ENCODE measurements at places on chromosomes 16 and 17. TPM values are rescaled to one million over a fixed set of nuclear protein-coding genes. Genes with fewer than 3 reads are reported as not detected.

DNA sequence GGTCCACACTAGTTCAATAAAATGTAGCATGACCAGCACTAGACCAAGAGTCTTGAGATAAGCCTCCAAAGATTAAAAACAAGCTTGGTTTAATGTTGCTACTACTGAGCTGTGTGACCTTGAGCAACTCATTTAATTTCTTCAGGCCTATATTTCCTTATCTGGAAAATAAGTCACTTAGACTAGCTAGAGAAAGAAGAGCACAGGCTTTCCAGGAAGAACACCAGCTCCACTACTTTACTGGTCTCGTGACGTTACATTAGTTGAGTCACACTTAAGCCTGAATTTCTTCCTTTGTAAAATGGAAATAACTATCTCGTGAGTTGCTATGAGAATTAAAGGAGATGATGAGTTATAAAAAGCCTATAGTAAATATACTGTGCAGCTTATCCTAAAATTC, 5.4 kb downstream of the HELZ start:
- H3K27ac ChIP-seq, result no peak overlapping the region
- no peaks in the 10 kb centered on the region for H3K27me3 ChIP-seq
- DNase-seq, result no peak
- H3K4me1 ChIP-seq, result peaks cover 57% of the 10 kb centered on the region
- H3K4me3 ChIP-seq, result no peak overlapping the region

- no peaks in the 10 kb centered on the region for H3K27me3 ChIP-seq
- peak overlapping the region; percentile 95 for H3K27ac ChIP-seq
- H3K36me3 ChIP-seq, result no peaks in the 10 kb centered on the region
- DNase-seq, result no peak
- peak overlapping the region; percentile 95 for H3K4me3 ChIP-seq
Measured at GRCh38 chr16:81445966-81446906, 1.6 kb downstream of the CMIP start.

GRCh38 chr16:56134790-56135189, 56.5 kb upstream of the GNAO1 start:
- no peaks in the 10 kb centered on the region for H3K27me3 ChIP-seq
- H3K4me1 ChIP-seq, result no peaks in the 10 kb centered on the region
- H3K36me3 ChIP-seq, result no peaks in the 10 kb centered on the region
- no peak overlapping the region for H3K27ac ChIP-seq
- no peak for DNase-seq
- H3K4me3 ChIP-seq, result no peak overlapping the region

CHST5 gene
- not detected for total RNA-seq

DNA sequence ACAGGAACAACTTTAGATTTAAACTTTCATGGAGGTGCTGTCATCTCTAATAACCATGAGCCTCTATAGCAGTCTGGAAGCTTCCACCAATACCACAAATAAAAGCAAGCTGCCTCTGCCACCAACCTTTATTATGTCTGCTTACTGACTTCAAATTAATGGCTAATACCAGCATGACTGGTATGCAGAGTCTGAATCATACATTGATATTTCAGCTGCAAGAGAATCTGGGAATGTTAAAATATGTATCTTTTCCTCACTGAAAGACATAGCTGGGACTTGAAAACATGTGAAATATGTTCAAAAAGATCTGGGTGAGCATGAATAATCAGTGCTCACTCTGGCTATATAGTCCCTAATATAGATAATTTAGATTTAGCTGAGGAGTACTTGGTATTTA, 488.6 kb downstream of the CDH8 start:
- no peaks in the 10 kb centered on the region for H3K4me1 ChIP-seq
- no peak for DNase-seq
- H3K27ac ChIP-seq, result no peak overlapping the region

HAGHL gene
- total RNA-seq, result 11.2 TPM

GRCh38 chr17:60823515-60823914, 145.9 kb downstream of the BCAS3 start:
- H3K4me3 ChIP-seq, result no peak overlapping the region
- H3K4me1 ChIP-seq, result no peaks in the 10 kb centered on the region
- no peak for DNase-seq
- no peak overlapping the region for H3K27ac ChIP-seq
- no peaks in the 10 kb centered on the region for H3K27me3 ChIP-seq

DNA sequence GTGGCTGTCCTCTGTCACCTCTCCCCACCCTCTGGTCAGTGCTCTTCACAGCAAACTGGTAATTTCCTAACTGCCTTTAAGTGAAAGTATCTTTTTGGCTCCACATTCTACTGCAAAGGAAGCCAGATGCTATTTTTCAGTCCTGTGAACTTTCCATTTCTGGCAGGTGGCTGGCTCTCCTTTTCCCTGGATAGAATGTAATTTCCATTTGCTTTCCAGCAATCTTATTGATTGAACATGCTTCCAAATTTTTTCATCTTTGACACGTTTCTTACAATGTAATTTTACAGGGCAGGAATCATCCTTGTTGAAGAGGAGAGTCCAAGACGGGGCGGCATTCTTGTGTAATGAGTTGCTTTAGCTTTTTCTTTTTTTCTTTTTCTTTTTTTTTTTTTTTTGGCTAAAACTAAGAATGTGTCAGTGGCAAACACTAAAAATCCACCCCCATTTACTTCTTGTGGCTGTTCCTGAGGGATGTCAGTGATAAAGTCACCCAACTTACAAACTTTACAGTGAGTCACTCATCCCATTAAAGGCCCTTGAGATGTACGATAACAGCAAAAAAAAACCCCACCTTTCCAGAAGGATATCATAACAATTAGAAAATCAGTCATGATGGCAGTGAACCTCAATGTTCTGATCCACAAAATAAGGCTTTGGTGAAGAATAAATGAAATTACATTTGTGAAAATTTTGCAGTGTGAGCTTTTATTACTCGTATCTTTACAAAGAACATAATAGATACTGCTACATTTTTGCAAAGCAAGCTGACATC, 29.4 kb upstream of the PRKCA start:
- H3K4me1 ChIP-seq, result no peaks in the 10 kb centered on the region
- no peak overlapping the region for H3K4me3 ChIP-seq
- H3K27me3 ChIP-seq, result no peaks in the 10 kb centered on the region
- no peak overlapping the region for H3K27ac ChIP-seq

GRCh38 chr17:46739982-46740381, 78.5 kb downstream of the WNT3 start:
- H3K27ac ChIP-seq, result no peak overlapping the region
- DNase-seq, result no peak
- H3K4me3 ChIP-seq, result no peak overlapping the region
- H3K4me1 ChIP-seq, result no peaks in the 10 kb centered on the region
- H3K36me3 ChIP-seq, result no peaks in the 10 kb centered on the region

- no peaks in the 10 kb centered on the region for H3K27me3 ChIP-seq
- DNase-seq, result no peak
- H3K27ac ChIP-seq, result no peak overlapping the region
- H3K4me1 ChIP-seq, result no peaks in the 10 kb centered on the region
- H3K4me3 ChIP-seq, result no peak overlapping the region
- no peaks in the 10 kb centered on the region for H3K36me3 ChIP-seq
Measured at GRCh38 chr16:35737076-35737475, 2277.7 kb downstream of the TP53TG3F start.

KCNJ18 gene
- not detected for total RNA-seq

DNA sequence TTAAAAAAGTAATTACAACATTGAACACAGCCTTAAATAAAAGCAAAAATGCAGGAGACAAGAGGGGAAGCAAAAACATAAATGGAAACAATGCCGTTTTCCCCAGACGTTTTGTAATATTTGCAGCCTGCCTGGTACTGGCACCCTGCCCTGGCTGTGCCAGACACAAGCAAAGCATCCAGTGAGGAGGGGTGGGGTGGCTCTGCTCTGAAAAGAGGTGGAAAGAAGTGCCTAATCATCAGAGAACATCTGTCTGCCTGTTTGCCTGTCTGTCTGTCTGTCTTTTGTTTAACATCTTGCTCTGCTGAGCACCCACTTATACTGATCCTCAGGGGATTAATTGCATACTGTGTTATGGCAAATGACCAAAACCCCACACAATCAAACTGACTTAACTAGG, 62.7 kb downstream of the C16orf82 start:
- H3K4me1 ChIP-seq, result no peaks in the 10 kb centered on the region
- H3K36me3 ChIP-seq, result no peaks in the 10 kb centered on the region
- no peak for DNase-seq

DNA sequence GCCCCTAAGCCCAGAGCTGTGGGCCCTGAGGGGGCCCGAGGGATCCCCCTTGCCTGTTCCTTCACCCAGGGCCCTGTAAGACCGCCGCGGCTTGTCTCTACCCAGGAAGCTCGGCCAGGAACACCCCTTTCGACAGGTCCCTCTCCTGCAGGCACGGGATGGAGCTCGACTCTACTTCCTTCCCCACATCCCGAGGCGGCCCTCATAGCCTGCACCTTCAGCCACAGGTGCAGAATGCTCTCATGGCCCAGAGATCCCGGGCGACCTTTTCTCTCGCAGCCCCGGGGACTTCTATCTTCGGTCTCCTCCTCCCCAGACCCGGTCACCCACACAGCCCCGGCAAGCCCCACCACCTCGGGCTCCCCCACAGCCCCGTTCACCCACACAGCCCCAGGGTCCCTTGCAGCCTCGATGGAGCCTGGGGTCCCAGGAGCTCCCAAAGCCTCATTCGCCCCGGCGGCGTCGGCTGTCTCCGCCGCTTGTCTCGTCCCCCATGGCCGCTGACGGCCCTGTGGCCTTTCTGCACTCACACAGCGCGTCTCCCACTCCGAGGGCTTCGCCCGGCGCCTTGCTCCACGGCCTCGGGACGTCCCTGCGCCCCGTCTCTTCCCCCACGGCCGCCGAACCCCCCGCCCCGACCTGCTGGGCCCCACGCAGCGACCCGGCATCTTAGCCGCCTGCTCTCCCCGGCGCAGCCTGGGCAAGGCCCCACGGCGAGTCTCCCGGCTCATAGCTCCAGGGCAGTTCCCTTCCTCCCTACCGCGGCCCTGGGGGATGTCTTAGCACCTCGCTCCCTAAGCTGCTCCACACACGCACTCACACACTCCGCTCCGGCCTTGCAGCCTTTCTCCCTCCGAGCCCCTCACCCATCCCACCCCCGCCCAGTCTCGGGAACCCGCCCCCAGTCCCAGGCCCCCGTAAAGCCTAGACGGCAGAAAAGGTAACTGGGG, 650 bp downstream of the KIAA0753 start:
- H3K4me3 ChIP-seq, result peak overlapping the region; percentile 94
- no peaks in the 10 kb centered on the region for H3K27me3 ChIP-seq
- peak overlapping the region; percentile 93 for H3K27ac ChIP-seq
- peaks cover 23% of the 10 kb centered on the region for H3K36me3 ChIP-seq

DNA sequence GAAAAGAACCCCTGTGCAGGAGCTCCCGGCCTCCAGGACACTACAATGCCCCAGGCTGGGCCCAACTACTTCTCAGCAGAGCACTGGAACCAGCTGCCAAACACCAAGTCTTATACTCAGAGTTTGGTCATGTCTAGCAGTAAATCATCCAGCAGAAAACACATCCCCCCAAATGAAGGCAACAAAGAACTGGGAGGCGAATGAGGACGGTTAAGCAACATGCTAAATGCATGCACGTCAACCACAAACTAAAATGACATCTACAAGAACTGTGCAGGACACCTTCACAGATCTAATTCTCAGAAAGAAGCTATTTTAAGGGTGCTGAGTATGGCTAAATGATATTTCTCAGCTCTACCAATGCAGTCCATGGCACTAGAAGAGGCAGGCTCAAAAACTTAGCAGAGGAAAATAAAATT, 7.6 kb upstream of the IRX5 start:
- H3K27me3 ChIP-seq, result peaks cover 14% of the 10 kb centered on the region
- H3K4me3 ChIP-seq, result no peak overlapping the region
- DNase-seq, result peak; percentile 39
- no peak overlapping the region for H3K27ac ChIP-seq
- peaks cover 6% of the 10 kb centered on the region for H3K4me1 ChIP-seq
- no peaks in the 10 kb centered on the region for H3K36me3 ChIP-seq

- H3K27ac ChIP-seq, result no peak overlapping the region
- no peaks in the 10 kb centered on the region for H3K4me1 ChIP-seq
- no peak overlapping the region for H3K4me3 ChIP-seq
- no peaks in the 10 kb centered on the region for H3K36me3 ChIP-seq
- DNase-seq, result no peak
Measured at GRCh38 chr17:79517827-79518584, 92.8 kb downstream of the RBFOX3 start.

- H3K27ac ChIP-seq, result no peak overlapping the region
- DNase-seq, result no peak
- no peaks in the 10 kb centered on the region for H3K27me3 ChIP-seq
Measured at GRCh38 chr17:19780846-19781245, 32.7 kb upstream of the ALDH3A1 start.

GRCh38 chr16:12611916-12612597, 191.6 kb downstream of the CPPED1 start:
- H3K4me3 ChIP-seq, result no peak overlapping the region
- H3K4me1 ChIP-seq, result no peaks in the 10 kb centered on the region
- H3K36me3 ChIP-seq, result no peaks in the 10 kb centered on the region
- DNase-seq, result no peak
- no peak overlapping the region for H3K27ac ChIP-seq

DNA sequence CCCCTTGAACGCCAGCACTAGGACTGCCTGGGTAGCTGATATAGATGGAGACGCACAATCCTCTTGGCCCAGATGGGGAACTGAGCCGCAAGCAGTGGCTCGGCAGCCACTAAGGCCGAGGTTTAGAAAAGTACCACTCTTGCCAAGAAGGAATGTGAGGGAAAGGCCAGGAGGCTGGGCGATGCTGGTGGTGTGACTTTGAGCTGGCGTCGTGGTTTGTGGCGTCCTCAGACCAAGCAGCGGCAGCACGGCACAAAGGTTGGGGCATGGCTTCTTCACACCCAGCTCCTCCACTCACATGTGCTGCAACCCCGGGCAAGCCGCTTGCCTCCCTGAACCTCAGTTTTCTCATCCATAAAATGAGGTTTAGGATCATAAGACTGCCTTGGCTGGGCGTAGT, 15.6 kb downstream of the DCAKD start:
- H3K27me3 ChIP-seq, result no peaks in the 10 kb centered on the region
- no peak for DNase-seq
- H3K4me3 ChIP-seq, result no peak overlapping the region
- H3K36me3 ChIP-seq, result peaks cover 33% of the 10 kb centered on the region
- H3K4me1 ChIP-seq, result no peaks in the 10 kb centered on the region
- H3K27ac ChIP-seq, result no peak overlapping the region

- H3K27me3 ChIP-seq, result no peaks in the 10 kb centered on the region
- no peak overlapping the region for H3K27ac ChIP-seq
- H3K36me3 ChIP-seq, result no peaks in the 10 kb centered on the region
- DNase-seq, result no peak
- no peaks in the 10 kb centered on the region for H3K4me1 ChIP-seq
- H3K4me3 ChIP-seq, result no peak overlapping the region
Measured at GRCh38 chr17:65356536-65356935, 204.9 kb downstream of the AXIN2 start.

SPATA20 gene
- 128 TPM for total RNA-seq

DNA sequence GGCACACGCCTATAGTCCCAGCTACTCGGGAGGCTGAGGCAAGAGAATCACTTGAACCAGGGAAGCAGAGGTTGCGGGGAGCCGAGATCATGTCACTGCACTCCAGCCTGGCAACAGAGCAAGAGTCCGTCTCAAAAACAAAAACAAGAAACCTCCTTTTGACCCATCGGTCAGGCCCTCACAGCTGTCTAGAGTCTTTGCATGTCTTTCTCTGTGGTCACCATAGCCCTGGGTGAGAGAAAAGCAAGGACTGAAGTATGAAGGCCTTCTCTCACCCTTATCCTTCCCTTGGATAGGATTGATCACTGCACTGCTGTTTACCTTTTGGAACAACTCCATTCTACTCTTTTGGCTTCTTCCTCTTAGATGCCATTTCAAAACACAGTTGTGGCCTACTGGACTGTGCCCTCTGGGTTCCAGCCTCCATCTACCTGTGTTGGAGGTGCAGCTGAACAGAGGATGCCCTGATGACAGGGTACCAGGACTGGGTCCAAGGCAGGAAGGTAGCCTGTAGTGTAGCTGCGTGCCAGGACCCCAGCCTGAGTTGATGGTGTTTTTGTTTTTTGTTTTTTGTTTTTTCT, 37.1 kb downstream of the LDHD start:
- no peak overlapping the region for H3K27ac ChIP-seq
- DNase-seq, result no peak
- no peaks in the 10 kb centered on the region for H3K36me3 ChIP-seq
- no peaks in the 10 kb centered on the region for H3K27me3 ChIP-seq
- peaks cover 33% of the 10 kb centered on the region for H3K4me1 ChIP-seq

Measured in spleen (tissue), 13 donors.